Caki2 (cell line): ENCODE measurements at places on chromosomes 5 and 9.

DNA sequence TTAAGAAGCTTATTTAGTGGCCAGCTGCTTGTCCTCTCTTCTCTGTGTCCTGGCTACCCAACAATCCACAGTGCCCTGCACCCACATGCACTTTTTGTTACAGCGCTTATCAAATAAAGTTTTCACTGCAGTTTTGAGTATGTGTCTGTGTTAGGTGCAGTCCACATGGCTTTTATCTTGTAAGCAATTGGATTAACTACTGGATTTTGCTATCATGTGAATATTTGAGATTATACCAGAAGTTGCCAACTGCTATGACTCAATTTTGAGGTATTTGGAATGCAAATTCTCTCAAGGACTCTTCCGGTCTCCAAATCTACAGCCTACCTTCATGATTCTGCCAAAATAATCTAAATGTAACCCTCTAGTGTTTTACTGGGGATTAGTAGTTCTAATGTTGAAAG lies 690.2 kb downstream of the NR2F1-AS1 start:
- DNase-seq, result no peak

DNA sequence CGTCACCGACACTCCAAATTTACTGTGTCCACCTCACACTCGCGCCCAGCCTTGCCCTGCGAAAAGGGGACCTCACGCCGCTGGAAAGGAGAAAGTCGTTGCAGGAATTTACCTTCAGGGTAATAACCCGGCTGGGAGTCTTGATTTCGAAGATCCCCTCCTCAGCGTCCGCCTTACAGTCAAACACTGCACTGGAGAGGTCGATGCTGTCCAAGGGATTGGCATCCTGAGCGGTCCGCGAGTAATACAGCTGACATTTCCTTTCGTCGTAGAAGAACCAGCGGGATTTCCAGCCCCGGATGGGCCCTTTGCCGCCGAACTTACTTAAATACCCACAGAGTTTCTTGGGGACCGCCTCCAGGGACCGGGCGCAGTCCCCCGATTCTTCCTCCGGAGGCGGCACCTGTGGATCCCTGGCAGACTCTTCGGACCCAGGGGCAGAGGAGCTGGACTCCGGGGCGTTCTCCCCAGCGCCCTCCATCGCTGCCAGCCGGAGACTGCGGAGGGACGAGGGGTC lies 330 bp downstream of the TBC1D2 start:
- DNase-seq, result no peak

GRCh38 chr9:131048332-131048731 lies 39.4 kb downstream of the LAMC3 start:
- DNase-seq, result no peak

GRCh38 chr5:131281133-131281867 lies 17.4 kb downstream of the CDC42SE2 start:
- DNase-seq, result no peak

- no peak for DNase-seq
Observed at GRCh38 chr5:67375606-67376005, 179.0 kb upstream of the CD180 start.

GRCh38 chr5:64587370-64587769 lies 81.6 kb downstream of the RGS7BP start:
- no peak for DNase-seq

- DNase-seq, result no peak
Observed at GRCh38 chr5:81234801-81235200, 1.7 kb downstream of the CKMT2 start.

DNA sequence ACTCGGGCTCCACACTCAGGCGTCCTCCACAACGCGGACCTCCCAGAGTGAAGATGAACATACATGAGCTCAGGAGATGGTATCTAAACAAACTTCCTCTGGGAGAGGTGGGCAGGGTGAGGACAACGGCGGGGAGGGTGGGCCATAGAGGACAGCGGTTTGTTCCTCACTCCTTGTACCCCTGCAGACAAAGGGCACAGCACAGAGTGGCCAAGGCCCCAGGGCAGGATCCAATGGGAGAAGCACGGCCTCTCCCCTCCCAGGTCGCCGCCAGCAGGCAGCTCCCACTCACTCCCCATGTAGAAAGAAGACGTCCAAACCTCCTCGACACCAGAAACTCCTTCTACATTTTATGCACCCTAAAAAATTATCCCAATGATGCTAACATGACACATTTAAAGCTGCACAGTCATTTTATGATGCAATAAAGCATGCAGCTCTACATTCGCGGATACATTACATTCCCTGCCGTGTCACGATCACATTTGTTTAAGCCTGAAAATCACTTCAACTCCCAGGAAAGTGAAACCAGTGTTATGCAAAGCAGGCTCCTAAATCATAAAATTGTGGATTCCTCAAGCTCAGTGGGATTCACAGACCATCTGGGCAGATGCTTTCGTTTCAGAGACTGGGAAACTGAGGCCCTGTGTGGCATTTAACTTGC lies 87.5 kb upstream of the SARDH start:
- no peak for DNase-seq

GRCh38 chr9:36074870-36075532 lies 38.3 kb downstream of the RECK start:
- DNase-seq, result peak; percentile 32

GRCh38 chr9:131382850-131383729 lies 10.8 kb upstream of the PRRC2B start:
- DNase-seq, result peak; percentile 56

DNA sequence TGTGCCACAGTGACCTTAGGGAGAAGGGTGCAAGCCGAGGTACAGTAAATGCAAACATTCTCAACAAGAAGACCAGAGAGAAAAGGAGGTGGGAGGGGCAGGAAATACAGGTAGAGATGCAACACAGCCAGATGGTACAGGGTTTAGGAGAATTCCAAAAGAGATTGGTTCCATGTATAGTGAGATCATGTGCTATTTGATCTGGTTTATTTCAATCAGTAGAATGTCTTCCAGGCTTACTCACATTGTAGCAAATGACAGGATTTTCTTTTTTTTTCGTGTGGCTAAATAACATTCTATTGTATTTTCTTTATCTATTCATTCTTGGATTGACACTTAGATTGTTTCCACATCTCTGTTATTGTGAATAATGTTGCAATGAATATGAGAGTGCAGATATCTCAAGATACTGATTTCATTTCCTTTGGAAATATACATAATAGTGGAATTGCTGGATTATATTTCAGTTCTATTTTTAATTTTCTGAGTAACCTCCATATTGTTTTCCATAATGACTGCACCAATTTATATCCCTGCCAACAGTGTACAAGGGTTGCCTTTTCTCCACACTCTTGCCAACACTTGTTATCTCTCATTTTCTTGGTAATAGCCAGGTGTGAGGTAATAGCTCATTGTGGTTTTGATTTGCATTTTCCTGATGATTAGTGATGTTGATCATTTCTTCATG lies 107.8 kb upstream of the GAS1 start:
- no peak for DNase-seq

DNA sequence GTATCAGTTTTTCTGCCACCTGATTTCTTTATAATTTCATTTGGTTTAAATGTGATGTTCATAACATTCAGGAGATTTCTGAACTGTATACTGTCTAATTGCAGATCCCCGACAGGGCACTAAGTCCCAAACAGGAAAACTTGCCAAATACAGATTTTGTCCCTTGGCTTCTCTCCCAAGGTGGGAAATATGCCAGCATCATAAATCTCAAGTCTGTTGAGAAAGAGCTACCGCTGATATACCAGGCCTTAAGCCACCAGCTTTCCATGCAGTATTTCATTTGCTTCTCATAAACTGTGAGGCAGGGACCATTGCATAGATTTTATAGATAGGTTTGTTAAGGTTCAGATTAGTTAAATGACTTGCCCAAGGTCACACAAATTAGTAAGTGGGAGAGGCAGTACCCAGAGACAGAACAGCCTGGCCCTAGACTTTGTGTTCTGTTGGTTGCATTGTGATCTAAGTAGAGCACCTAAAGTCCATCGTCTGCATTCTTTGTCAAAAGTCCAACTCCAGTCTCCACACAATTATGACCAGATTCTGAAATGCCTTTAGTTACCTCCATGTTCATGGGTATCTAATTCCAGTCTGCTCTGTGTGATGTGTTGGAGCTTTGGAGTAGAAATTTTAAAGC lies 16.2 kb downstream of the GPR21 start:
- no peak for DNase-seq

DNA sequence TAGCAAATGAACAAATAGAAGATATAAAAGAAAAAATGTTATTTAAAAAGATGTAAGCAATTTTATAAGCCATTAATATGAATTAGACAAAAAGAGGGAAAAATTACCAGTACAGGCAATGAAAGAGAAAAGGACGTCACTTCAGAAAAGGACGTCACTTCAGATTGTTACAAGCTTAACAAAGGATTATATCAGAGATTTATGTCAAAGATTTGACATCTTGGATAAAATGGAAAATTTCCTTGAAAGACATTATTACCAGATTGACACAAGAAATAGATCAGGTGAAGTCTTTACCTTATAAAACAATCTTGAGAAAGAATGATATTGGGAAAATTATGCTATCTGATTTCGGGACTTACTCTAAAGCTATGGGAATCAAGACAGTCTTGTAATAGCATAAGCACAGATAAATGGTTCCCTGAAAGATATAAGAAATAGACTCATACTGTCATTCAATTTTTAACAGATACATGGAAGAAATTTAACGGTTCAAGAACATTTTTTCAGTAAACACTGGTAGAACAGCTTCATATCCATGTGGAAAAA lies 625.4 kb upstream of the EDIL3 start:
- DNase-seq, result no peak

GRCh38 chr5:134273642-134274395 lies 47.9 kb upstream of the PPP2CA start:
- no peak for DNase-seq

DNA sequence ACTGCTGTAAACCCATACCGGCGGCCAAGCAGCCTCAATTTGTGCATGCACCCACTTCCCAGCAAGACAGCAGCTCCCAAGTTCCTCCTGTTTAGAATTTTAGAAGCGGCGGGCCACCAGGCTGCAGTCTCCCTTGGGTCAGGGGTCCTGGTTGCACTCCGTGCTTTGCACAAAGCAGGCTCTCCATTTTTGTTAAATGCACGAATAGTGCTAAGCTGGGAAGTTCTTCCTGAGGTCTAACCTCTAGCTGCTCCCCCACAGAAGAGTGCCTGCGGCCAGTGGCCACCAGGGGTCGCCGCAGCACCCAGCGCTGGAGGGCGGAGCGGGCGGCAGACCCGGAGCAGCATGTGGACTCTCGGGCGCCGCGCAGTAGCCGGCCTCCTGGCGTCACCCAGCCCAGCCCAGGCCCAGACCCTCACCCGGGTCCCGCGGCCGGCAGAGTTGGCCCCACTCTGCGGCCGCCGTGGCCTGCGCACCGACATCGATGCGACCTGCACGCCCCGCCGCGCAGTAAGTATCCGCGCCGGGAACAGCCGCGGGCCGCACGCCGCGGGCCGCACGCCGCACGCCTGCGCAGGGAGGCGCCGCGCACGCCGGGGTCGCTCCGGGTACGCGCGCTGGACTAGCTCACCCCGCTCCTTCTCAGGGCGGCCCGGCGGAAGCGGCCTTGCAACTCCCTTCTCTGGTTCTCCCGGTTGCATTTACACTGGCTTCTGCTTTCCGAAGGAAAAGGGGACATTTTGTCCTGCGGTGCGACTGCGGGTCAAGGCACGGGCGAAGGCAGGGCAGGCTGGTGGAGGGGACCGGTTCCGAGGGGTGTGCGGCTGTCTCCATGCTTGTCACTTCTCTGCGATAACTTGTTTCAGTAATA lies at the start of gene FXN:
FXN (plus strand) TSS at position 315 of the 871 bp plus-strand sequence; CDS start at position 346, 31 bp downstream.
- peak; percentile 74 for DNase-seq

- DNase-seq, result peak; percentile 63
Observed at GRCh38 chr9:124126648-124127646, 115.4 kb downstream of the LHX2 start.

DNA sequence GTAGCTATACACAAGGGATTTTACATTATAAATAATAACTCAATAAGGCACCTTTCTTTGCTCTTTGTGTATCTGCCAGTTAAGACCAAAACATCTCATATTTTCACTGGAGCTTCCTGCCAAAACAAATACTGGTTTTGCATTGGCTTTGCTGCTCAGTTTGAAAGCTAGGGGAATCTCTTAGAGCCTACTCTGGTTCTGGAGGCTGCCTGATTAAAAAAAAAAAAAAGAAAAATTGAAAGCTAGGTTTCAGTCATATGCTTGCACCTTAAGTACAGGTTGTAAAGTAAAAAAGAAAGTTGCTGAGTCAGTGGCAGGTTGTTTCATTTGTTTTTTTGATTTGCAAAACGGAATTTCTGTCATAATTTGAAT lies 2.3 kb downstream of the DENND4C start:
- DNase-seq, result peak; percentile 17

DNA sequence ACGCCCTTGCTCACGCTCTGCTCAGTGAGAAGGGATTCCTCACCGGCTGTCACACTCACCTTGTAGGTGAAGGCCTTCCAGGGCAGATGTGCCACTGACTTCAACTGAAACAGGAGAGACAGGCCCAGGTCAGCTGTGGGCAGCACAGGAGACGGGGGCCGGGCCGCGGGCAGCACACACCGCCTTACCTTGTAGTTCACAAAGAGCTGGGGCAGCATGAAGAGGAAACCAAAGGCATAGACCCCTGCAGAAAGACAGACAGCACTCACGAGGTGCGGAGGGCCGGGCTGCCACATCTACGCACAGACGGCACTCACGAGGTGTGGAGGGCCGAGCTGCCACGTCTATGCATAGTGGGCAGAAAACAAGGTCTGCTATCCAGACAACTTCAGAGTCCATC lies 23.3 kb downstream of the CLPTM1L start:
- no peak for DNase-seq

GRCh38 chr5:76849419-76850291 lies at the start of gene S100Z:
S100Z (plus strand) TSS chr5:76850014; CDS start chr5:76875360, 25,346 bp downstream.
- DNase-seq, result no peak

- no peak for DNase-seq
Observed at GRCh38 chr5:179679014-179679674, 1.7 kb downstream of the CBY3 start.
